DMS 273 treated with DMSO at 0.1 percent for 48 hours (cell line): ENCODE measurements at places on chromosomes 5 and 9.

DNA sequence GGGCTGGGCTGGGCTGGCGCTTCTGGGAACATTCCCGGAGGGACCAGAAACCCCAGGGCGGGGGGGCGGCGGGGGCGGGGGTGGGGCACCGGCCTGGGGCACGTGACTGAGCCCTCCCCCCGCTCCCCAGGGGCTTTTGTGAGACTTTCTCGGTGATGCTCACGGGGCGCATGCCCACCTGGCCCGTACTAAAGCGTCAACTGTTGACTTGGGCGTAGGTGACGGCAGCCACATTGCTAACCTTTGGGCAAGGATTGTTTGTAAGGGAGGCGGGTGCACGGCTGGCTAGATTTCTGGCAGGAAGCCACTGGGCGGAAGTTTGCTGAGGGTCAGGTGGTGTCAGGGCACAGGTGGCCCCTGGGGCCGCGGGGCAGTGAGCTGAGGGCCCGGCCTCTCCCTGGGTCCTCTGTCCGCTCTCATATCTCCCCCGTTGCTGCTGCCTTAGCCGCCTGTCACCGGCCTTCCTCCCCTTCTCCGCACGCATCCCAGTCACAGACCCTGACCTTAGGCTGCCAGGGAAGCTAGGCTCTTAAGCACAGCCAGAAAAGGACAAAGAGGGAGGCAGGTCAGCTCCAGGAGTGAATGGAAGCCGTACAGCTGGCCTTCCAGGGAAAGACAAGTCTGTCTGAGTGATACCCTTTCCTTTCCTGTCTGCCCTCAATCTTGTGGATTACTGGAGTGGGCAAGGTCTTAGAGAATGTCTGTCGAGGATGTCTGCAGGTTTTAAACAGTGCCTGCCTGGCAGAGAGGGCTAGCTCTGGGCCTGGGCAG, 812 bp downstream of the CACFD1 start:
- no peak for DNase-seq

GRCh38 chr5:31000287-31000686, 193.2 kb upstream of the CDH6 start:
- no peak for DNase-seq

GRCh38 chr5:9354336-9355081, 191.4 kb downstream of the SEMA5A start:
- DNase-seq, result no peak

DNA sequence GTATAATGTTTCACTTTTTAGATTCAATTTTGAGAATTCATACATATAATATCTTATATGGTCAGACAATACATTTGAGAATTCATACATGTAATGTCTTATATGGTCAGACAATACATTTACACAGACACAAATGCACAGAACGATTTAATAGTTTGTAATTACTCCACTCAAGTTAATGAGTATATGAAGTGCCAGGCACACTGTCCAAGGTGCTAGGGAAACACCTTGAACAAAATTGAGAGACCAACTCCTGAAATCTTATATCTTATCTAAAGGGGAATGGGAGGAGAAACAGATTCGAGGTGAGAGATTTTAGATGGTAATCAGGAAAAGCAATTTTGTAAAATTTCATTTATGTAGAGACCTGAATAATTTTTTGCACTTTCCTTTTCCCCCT, 994.7 kb downstream of the CDH12 start:
- no peak for DNase-seq

- no peak for DNase-seq
Measured at GRCh38 chr9:103707181-103707580, 386.9 kb upstream of the SMC2 start.

DNA sequence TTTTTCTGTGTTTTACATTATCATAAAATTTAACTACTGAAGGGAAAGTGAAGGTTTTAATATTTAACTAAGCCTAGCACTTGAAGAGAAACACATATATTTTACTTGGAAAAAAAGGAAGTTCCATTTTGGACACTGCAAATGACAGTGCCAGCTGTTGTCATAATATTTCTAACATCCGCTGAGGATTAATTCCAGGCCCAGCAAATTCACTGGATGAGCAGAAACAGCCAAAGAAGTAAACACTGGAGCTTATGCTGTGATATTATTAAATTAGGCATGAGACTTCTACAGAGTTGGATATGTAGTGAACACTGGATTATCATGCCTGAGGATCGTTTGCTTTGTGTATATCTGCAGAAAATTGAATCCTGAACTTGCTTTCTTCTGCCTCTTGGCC, 67.6 kb downstream of the GHR start:
- DNase-seq, result no peak

- no peak for DNase-seq
Measured at GRCh38 chr5:180367300-180367699, 14.2 kb upstream of the GFPT2 start.

DNA sequence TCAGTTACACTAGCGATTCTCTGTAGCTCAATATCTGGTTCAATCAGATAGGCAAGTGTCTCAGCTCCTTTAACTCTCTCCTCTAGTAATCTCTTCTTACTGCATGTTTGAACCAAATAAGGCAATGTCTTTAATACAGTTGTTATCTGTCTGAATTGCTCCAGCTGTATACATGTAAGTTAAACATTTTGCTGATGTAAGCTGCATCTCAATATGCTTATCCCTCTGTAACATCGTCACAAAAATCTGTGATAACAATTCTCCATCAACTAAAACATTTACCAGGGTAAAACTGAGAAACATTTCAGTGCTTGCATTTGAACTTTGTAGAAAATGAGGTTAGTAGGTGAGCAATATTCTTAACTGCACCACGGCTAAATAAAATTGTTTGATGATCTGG, 29.6 kb upstream of the IGFBPL1 start:
- DNase-seq, result no peak

DNA sequence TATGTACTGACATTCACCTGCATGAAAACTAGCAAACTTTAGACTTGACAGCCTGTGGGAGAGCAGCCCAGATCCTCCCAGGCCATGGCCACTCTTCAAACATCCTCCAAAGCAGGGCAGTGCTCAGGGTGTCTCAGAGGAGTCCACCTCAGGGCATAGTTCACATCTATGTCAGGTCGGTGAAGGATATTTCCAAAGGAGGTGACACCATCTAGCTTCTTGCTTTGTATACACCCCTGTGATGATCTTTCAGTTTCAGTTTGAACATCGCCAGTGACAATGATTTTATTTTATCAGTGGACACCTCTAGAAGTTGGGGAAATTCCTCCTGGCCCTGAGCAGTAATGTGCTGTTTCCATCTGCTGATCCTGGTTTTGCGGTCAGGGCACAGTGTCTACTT, 20.1 kb downstream of the CDK20 start:
- DNase-seq, result no peak

GRCh38 chr5:112921026-112921832, 798 bp downstream of the REEP5 start:
- no peak for DNase-seq

DNA sequence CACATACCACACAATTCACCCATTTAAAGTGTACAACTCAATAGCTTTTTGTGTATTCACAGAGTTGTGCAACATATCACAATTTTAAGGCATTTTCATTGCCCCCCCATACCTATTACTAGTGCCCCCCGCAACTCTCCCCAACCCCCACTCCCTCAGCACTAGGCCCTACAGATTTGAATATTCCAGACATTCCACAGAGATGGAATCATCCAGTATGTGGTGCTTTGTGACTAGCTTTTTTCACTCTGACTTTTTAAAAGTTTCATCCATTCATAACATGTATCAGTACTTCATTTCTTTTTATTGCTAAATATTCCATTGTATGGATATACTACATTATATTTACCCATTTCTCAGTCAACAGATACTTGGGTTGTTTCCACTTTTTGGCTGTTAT, 102.9 kb upstream of the LRRTM2 start:
- DNase-seq, result no peak
